Fibroblast of villous mesenchyme (primary cell): ENCODE measurements at places on chromosomes 3 and 15.

DNA sequence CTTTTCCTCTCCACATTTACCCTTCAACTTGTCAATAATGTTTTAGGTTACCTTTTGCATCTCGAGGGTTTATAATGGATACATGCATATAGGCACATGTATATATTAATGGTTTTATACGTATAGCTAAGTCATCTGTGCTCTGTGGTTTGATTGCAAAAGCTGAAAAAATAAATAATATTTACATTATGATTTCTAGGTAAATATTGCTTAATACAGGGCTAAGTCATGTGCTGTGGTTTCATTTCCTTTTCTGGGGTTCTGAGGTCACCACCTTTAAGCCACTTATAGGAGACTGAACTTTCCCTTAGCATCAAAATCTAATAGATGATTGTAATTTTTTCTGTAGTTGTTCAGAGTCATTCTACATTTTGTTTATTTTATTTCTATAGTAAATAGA is 33.1 kb downstream of the LPP start:
- DNase-seq, result peak; percentile 65

- peak; percentile 43 for DNase-seq
These were observed 67.0 kb upstream of the SLC25A26 start for GRCh38 chr3:66153481-66154443.

- DNase-seq, result peak; percentile 99
These were observed 44.0 kb downstream of the ZBTB38 start for GRCh38 chr3:141412087-141412935.

DNA sequence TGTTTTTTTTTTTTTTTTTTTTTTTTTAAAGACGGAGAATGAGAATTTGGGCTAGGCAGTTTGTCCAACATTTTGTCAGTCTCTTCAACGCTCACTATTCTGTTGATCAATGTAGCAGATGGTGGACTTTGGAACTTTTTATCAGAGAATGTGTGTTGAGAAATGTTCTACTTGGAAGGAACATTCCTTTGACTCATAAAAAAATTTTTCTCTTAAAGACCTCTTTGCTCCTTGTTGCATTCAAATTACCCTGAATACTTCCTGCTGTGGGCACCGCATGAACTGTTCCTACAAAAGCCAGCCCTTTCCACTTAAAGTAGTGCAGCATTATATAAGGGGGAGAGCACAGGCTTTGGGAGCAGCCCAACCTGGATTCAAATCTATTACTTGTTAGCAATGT is 182.9 kb downstream of the AKAP13 start:
- peak; percentile 86 for DNase-seq

- no peak for DNase-seq
These were observed 28.5 kb downstream of the IL16 start for GRCh38 chr15:81225161-81225671.

DNA sequence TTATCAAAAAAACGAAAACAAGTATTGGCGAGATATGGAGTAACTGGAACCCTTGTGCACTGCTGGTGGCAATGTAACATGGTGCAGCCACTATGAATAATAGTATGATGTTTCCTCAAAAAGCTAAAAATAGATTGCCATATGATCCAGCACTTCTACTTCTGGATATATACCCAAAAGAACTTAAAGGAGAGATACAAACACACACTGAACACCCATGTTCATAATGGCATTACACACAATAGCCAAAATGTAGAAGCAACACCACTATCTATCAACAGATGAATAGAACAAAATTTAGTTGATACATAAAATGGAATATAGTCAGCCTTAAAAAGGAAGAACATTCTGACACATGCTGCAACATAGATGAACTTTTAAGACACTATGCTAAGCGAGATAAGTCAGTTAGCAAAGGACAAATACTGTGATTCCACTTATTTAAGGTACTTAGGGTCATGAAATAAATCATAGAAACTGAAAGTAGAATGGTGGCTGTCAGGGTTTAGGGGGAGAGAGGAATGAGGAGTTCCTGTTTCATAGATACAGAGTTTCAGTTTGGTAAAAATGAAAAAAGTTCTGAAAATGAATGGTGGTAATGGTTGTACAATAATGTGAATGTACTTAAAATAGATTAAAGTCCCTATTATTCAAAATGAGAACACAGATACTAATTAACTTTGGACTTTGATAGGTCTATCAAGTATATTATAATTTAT is 59.4 kb upstream of the IMPG2 start:
- DNase-seq, result peak; percentile 8

DNA sequence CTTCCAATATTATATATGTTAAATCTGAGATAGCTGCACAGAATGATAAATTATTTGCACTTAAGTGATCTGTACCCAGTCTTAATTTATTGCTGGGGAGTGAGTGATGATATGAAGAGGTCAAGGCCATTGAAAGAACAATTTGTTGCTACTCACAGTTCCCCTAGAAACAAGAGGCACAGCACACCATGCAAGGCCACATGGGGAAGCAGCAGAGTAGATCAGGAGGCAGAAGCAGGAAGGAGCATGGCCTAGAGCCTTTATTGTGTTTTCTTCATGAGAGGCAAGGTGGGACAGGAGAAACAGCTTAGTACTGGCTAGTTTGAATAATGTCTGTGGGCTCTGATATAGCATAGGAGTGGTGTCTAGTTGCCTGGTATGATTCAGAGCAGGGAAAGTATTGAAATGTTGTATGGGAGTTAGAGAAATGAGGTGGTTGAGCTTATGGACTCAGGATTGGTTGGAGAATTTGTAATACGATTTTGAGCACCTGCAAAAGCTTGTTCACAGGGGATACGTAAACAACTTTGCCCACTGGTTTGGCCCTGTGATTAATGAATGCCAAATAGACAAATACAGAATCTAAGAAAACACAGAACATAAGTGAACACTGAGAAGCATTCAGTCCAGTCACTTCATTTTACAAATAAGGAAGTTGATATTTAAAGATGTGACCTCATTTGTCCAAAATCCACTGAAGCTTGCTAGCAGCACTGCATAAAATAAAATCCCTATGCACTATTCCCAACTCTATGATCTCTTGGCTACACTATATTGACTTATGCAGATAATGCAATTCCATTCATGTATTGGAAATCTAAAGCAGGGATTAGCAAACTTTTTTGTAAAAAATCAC is 71.7 kb downstream of the TMCO5A start:
- no peak for DNase-seq

- DNase-seq, result no peak
These were observed 6.4 kb downstream of the CEP97 start for GRCh38 chr3:101730839-101731238.

DNA sequence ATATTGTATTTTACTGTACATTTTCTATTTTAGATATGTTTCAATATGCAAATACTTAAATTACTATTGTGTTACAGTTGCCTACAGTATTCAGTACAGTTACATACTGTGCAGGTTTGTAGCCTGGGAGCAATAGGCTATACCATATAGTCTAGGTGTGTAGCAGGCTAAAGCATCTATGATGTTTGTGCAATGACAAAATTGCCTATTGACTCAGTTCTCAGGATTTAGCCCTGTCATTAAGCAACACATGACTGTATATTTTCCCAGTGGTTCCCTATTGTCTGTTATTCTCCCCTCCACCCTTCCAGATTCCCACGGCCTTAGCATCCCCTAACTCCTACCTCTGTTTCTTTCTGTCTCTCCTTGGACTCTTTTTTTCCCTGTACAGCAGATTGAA is 10.7 kb downstream of the MOBP start:
- DNase-seq, result no peak

- peak; percentile 89 for DNase-seq
These were observed 26.2 kb downstream of the IFT80 start for GRCh38 chr3:160372780-160373179.

DNA sequence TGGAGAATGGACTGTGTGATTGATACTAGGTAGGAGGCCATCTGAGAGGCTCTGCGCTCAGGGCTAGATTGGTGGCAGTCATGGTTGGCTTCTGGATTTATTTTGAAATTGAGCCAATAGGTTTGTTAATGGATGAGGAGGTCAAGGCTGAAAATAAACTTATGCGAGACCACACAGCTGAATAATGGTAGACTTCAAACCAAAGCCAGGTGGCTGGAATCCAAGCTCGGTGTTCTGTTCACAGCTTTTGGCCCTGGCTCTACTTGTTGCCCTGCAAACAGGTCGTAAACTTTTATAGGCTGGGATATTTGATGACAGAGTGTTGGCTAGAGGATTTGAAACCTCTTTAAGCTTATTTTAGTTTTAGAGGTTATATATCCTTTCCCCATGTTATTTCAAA is 160.4 kb downstream of the CHL1 start:
- DNase-seq, result no peak

DNA sequence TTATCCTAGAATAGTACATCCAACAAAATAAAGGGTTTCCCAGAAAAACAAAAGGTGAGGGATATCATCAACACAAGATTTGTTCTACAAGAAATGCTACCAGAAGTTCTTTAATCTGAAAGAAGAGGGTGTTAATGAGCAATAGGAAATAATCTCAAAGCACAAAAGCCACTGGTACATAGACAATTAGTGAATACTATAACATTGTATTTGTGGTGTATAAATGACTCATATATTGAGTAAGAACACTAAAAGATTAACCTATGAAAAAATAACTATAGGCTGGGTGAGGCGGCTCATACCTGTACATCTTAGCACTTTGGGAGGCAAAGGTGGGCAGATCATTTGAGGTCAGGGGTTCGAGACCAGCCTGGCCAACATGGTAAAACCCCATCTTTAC is 210.2 kb upstream of the SLITRK3 start:
- no peak for DNase-seq

DNA sequence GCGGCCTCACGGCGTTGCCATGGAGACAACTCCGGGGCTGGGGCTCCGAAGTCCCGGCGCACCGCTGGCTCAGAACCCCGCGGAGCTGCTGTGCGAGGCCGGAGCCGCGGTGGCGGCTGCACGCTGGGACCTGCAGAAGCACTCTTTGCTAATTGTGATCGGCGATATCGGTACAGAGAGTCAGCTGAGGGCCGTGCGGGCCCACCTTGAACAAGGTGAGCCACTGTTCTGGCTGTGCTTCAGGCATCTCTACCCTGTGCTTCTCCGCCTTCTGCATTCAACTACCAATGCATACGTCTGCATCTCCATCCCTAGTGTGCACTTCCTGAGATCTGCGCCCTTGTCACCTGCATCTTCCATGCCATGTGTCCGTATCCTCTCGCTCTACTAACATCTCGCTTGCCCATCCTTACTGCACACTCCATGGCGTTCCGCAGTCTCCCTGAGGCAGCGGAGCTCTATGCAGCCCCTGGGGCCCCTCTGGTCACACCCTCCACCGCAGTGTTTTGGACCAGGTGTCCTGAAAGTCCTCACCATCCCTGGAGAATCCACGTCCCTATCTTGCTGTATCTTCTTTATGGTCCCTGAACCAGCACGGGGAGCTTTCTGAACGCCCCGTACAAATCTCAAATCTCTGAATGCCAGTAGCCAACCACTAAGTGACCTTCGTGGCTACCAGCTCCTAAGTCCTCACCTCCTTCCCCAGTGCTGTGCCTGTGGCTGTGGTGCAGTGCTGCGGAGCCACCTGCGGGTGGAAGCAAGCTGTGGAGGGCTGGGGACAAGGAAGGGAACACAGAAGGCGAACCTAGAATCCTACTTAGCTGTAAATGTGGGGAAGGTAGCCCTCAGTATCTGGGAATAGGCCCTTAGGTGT is 6.2 kb upstream of the MAP1A start:
- no peak for DNase-seq

DNA sequence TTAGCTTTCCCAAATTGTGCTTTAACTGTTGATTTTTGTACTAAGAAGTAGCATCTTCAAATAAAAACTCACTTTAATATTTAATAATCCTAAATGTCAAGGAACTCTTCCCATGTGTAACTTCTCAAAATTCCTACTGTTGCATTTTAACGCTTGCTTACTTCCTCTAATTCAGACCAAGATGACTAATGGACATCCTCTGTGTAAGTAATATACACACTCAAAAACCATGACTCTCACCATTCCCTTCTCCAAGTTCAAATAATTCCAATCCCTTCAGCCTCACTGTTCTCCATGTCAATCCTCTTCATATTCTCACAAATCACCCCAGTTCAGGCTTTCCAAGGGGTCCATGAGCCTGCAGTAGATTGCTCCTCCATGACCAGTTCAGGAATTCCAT is 13.0 kb downstream of the MRPL46 start:
- DNase-seq, result no peak

DNA sequence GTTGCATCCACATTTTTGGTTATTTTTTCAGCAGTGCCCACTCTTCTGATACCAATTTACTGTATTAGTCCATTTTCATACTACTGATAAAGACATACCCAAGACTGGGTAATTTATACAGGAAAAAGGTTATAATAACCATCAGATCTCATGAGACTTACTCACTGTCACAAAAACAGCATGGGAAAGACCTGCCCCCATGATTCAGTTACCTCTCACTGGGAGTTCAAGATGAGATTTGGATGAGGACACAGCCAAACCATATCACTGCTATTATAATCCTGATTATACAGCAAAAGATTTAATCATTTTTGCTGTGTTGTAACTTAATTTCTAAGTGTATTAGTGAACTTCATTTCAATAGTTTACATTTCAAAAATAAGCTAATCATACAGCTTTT is 6.6 kb downstream of the ZBED2 start:
- no peak for DNase-seq

DNA sequence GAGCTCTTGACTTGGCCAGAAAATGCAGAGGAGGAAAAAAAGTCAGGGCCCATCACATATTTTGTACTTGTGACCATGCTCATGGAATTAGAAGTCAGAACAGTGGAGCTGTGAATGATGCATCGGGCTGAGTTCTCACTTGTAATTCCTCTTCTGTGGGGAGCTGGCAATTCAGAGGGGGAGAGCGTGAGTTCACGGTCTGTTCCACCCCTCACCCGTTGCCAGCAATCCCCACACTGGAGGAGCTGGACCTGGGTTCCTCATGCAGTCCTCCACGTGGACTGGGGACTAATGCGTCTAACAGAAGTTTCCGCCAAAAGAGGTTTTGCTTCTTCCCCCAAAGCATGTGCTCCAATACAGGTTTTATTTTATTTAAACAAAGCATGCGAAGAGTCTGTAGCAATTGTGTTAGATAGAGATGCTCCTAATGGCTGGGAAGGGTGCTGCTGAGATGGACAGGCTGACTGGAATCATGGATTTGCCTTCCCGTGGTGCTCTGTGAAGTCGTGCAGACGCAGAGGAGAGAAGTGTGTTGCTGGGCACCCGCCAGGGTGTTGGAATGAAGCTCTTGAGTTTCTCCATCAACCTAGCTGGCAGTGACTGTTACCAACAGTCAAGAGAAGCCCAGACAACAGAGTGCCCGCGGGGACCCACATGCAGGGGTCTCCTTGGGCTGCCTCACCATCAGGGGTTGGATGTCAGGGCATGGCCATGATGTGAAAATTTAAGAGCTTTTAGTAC is 77.4 kb upstream of the PCSK6 start:
- no peak for DNase-seq
